Activated CD8-positive, alpha-beta memory T cell treated with anti-CD3 and anti-CD28 coated beads for 24 hours (primary cell): ENCODE measurements at places on chromosomes 5 and 9.

DNA sequence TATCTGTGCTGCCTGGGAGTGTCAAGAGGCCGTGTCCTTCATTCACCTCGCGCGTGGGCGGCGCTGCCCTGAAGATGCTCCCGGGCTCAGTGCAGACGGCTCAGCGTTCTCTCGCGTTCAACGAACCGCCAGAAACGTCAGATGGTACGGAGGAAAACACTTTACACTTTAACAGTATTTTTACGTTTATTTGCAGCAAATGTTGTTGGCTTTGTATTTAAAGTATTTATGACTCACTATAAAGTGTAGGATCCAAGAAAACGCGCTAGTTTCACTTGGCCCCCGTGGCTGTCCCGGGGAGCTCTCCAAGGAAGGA lies 544 bp upstream of the ERCC6L2 start:
- peak; percentile 82 for DNase-seq

GRCh38 chr9:13431222-13431536 lies 151.7 kb upstream of the MPDZ start:
- no peak for DNase-seq

DNA sequence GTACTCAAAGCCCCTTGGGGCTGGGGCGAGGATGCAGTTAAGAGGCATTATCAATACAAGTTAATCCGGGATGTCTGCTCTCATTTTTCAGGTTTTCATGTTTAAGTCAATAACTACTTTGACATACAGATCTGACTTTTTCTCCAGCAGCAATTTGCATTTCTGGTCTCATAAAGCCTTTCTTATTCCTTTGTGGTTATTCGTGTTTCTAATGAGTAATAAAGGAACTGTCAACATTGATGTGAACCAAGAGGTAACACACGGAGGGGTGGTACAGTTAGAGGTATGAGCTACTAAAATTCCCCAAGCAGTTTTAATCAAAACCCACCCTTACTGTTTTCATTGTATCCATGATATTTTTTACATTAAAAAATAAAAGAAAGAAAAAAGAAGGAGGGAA lies 138.0 kb upstream of the NFIB start:
- DNase-seq: no peak

GRCh38 chr9:69060766-69061165 lies 25.2 kb downstream of the FXN start:
- no peak for DNase-seq

- DNase-seq: no peak
Observed at GRCh38 chr5:137496919-137497318, 2.2 kb downstream of the SPOCK1 start.

GRCh38 chr9:93496285-93496684 lies 42.9 kb upstream of the FAM120AOS start:
- DNase-seq: no peak
